ENCODE measurements at places on chromosomes 16 and 17.
A peak's percentile ranks its signal among the peaks of the same experiment; 100 is the strongest.

- DNase-seq, result no peak
Observed at GRCh38 chr17:83008526-83008925, 70.9 kb upstream of the METRNL start.

GRCh38 chr16:79089735-79090284, 510.7 kb downstream of the MAF start:
- DNase-seq, result no peak

GRCh38 chr16:3051494-3051893, 5.1 kb downstream of the MMP25 start:
- DNase-seq, result no peak

DNA sequence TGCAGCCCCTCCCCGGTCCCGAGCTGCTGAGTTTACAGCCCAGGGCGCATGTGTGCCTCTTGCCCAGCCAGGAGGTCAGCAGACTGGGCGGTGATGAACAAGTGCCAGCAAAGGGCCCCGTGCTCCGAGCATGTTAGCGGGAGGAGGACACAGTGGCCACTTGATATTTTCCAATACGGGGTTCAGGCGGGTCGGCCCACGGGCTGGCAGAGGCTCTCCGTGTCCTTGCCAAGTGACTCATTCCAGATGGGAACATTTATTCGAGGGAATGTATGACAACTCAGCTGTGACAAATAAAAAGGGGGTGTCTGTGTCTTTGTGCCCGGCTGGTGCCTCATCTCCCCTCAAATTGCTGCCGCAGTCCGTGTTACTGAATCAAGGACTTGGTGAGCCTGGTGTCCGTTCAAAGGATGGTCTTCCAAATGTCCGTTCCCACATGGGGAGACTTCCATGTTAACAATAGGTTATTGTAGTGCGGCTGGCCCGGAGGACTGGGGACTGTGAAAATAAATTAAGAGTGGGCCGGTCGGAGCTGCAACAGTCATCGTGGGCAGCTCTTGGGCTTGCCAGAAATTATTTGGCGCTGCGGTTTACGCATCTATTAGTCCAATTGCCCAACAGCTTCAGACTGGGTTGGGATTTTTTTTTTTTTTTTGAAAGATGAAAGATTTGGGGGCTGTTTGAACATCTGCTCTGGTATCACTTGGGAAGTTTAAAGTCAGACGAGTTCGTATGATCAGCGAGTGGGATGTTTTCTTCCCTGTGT, 174.0 kb upstream of the CIBAR2 start:
- DNase-seq, result peak; percentile 37

DNA sequence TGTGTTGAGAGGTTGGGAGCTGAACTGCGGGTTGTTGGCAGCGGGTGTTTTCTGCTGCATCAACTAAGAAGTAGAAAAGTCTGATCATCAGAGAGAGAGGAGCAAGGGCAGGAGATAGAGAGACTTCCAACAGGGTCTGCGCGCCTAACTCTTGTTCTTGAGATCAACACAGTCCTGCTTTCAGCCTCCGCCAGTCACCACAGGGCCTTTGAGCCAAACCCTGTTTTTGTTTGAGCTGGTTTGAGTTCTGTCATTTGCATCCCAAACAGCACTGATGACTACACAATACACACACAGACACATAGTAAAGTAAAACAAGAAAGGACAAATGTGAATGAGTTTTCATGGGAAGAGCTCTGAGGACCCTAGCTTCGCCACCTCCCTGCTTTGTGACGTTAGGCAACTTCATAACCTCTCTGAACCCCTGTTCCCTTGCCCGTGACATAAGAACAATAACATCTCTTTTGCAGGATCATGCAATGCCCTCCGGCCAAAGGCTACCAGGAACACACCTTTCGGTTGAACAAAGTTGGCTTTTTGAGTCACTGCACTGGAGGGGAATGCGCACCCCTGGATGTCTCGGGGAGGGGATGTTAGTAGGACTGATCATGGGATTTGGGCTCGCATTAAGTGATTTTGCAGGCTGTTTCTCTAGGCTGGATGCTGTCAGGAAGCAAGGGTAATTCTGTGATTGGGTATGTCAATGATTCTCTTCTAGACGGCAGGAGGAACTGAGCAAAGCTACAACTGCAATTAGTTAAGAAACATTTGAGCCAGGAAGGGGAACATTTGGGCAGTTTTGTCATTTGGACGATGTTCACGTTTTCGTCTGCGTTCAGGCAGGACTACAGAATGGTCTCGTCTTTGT, 92.3 kb downstream of the C16orf78 start:
- DNase-seq, result no peak

DNA sequence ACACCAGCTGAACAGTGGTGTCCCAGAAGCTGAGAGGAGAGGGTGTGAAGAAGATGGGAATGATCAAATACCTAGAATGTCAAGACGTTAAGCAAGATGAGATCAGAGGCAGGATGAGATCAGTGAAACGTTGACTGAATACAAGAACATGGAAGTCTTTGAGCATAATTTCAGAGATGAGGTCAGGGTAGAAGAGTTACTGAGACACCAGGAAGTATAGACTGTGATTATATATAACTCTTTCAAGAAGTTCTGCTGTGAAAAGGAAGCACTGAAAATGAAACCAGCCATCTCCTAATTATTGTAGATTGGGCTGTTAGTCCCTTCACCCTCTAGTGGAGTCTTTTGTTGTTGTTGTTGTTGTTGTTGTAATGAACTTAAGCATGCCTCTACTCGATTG, 9.1 kb downstream of the SHCBP1 start:
- DNase-seq, result no peak

- no peak for DNase-seq
Observed at GRCh38 chr17:67974598-67975066, 21.6 kb downstream of the C17orf58 start.

DNA sequence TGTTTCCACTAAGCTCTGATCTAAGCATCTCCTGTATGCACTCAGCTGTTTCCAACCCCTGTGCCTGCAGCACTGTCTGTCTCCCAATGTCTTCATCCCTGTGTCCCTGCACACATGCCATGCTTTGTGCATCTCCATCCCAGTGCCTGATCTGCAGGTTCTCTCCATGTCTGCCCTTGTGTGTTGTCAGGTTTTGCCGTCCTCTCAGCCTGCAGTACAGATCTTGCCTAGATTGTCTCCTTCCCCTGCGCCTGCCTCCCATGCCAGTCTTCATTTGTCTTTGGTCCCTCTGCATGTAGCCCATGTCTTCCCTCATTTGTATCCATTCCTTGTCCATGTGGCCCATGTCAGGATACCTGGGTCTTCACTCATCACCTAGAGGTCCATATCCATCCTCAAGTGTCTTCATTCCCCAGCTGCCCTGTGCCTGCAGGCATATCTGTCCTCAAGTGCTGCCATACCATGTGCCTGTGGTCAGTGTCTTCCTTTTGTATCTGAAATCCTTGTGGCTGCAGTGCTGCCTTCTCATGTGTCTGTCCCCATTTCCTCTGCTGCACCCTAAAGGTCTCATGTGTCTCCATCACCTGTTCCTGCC, 71.5 kb downstream of the TNFRSF13B start:
- DNase-seq, result no peak

DNA sequence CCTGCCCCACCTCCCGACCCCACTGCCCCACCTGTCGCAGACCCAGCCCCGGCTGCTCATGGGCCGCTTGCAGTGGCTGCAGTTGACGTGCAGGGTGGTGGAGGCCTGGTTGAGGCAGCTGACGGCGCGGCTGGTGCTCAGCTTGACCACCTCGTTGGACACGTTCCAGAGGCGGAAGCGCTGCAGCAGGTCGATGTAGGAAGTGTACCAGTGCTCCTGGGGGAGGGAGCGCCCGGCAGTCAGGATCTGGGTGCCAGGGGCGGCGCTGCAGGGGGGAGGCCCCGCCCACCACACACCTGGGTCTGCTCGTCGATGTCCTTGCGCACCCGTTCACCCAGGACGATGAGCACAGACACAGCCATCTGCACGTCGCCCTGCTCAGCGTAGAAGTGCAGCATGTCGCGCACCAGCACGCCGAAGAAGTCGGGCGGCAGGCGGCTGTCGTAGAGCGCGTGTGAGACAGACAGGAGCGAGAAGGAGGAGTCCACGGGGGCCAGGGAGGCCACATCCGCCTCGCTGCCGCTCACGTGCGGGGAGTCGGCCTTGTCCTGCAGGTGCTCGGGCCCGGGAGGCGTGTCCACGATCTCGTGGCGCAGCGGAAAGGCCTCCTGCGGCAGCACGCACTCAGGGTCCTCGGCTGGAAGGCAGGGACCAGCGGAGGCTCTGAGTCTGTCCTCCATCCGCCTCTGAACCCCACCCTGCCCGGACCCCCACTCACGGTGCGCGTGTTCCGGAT, 995 bp upstream of the JMJD8 start:
- no peak for DNase-seq

DNA sequence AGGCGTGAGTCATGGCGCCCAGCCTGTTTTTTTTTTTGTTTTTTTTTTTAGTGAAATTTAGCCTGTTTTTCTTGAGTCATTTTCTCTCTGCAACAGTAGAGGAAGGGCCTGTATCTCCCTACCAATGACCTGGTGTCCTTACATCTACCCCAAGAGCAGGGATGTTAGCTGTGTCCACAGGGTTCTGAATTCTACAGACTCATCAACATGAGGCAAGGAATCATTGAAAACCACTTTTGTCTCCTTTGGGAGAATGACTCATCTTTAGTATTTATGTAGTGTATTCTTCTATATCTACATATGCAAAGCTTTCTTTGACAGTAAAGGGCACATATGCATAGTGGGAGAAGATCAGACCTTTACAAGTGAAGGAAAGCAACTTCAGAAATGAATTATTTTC, 105.3 kb downstream of the SPECC1 start:
- DNase-seq, result no peak

DNA sequence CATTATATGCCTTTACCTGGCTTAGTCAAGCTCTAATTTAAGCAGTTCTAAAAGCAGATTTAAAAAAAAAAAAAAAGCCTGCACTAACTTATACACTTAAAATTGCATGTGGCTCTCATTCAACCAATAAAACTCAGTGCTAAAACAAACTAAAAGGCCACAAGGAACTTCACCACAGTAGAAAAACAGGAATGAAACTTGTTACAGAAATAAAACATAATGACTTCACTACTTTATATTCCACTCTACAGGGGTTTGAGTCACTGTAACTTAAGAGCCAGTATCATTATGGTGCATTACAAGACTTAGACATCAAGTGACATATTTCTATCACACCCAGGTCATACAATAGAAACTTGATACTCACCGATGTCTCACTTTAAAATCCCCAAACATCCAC, 11.1 kb downstream of the CA10 start:
- DNase-seq, result no peak

DNA sequence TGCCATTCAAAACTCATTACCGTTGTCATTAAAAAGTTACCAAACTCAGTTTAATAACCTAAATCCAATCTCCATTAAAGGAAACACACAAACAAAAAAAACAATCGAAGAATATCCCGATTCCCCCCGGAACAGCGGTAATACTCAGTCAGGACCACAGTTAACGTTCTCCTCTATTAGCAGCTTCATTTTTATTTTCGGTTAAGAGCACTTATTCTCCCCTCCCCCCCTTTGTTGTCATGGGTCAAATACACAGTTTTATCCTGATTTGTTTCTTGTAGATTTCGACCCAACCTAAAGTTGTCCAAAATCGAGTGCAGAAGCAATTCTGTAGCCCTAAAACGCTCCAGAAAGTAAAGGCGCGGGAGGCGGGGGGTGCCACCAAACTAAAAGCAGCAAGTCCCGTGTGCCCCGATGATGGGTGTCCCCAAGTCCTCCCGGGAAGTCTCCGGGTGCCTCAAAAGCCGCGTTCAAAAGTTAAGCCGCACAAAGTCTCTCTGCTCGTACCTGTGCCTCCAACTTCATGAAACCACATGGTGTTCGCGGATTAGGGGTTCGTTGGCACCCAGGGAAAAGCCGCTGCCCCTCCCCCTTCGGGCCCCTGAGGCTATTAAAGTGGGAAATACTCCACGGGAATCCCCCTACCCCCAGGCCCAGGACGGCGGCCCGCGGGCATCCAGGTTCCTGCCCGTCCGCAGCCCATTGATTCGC, 996 bp downstream of the SUMO2 start:
- no peak for DNase-seq

- DNase-seq, result no peak
Observed at GRCh38 chr17:5870231-5870953, 199.8 kb upstream of the WSCD1 start.

DNA sequence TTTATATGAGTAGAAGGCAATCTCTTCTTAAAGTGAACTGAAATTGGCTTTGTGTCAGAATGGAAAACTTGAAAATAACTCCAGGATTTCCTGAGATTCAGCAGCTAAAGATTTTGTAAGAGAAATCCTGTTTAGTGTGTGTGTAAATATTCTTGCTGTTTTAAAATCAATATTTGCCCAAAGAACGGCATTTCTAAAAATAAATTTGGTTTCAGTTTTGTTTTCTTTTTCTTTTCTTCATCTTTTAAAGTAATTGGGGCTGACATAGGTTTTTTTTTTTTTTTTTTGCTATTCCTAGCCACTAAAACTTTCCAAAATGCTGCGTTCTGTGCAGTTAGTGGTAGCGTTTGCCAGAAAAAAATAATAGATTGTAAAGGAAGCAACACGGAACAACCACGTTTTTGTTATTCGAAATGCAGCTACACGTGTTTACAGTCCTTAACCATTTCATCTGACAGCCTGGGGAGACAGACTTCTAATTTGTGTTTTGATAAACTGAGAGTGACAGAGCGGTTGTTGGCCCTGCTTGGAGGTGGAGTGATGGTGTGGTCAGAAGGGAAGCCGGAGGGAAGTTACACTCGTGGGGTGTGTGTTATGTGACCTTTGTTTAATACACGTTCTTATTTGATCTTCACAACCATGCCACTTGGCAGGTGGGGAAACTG, 21.6 kb upstream of the SMPD3 start:
- DNase-seq, result no peak

GRCh38 chr17:42697108-42697811, 14.9 kb downstream of the CNTNAP1 start:
- no peak for DNase-seq

GRCh38 chr17:3318336-3318735, 20.2 kb upstream of the OR3A1 start:
- no peak for DNase-seq

DNA sequence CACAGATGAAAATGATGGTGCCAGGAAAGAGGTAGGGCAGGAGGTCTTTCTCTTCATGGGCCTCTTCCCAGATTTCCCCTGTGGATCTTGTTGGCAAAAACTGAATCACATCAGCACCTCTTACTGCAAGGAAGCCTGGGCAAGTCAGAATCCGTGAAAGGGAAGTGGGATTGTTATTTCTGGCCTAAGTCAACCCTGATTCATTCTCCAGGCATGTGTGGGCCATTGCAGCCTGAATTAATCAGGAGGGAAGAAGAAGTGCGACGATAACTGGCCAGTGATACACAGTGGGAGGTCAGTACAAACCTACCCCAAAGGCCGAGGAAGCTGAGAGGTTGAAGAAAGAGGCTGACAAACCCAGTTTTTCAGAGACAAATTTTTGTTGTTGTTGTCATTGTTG, 17.9 kb upstream of the NSMCE1 start:
- DNase-seq, result peak; percentile 85

DNA sequence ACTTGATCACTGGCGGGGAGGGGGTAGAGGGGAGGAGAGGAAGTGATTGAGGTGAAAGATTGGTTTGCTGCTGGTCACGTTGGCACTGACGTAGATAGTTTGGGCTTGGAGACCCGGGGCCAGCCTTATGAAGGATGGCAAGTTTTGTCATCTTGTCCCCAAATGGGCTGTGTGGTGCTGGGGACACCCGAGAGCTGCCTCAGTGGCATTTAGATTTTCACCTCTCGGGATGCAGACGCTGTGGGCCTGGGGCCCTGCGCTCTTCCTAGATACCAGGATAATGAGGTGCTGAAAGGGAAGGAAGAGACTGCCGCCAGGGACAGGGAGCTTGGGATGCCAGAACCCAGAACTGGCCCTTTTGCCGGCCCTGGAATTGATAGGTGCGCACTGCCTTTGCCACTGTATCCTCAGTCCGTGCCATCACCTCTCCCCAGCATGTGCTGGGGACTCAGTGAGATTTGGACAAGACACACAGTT, 1.4 kb upstream of the SOCS3 start:
- no peak for DNase-seq

- DNase-seq, result peak; percentile 39
Observed at GRCh38 chr17:13415871-13416416, 185.8 kb downstream of the HS3ST3A1 start.

Data from AG04450 (cell line).